Renal cortical epithelial cell (primary cell): ENCODE measurements at places on chromosomes 5 and 9. TPM values are rescaled to one million over a fixed set of nuclear protein-coding genes. Genes with fewer than 3 reads are reported as not detected.

The RGMB gene
- total RNA-seq: 12.9 and 13.2 TPM in 2 replicates

The CORO2A gene
- 4.9 and 5.5 TPM in 2 replicates for total RNA-seq

The FRMPD1 gene
- 0.10 TPM in 1 of 2 replicates, not detected in the other for total RNA-seq

DNA sequence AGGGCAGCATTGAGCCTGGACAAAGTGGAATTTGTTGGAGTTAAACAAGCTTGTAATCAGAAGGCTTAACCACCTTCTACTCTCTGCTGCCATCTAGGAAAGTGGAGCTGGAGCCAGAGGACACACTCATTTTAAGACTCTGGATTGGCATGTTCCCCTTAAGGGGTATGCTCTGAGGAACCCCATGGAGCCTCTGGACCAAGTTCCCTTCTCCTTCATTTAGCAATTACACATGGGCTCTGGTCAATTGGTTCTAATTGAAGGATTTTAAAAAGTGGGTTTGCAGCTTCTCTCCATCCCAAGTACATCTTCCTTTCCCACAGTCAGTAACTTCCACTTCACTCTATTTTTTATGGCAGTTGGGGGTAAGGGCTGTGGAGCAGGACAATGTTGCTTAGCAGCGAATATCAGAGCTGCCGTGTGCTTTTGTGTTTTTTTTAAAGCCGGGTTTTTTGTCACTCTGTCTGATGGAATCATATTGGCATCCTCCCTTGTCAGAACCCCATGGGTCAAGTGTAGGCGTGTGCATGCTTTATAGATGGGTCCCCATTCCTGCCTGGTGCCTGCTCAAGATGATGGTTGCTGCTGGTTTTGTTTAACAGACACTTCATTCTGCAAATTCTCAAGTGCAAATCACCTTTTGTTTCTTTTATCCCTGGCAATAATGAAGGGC, 330.7 kb upstream of the ADAMTSL1 start:
- DNase-seq: peak; percentile 1

DNA sequence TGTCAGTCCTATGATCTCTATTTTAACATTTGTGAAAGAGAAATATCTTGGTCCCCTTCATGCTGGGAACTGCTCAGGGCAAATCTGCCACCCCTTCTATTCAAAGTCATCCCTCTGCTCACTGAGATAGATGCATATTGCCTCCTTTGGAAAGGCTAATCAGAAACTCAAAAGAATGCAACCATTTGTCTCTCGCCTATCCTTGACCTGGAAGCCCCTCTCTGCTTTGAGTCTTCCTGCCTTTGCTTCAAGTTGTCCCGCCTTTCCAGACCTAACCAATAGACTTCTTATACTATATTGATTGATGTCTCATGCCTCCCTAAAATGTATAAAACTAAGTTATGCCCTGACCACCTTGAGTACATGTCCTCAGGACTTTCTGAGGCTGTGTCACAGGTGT, 97.0 kb downstream of the PSAT1 start:
- DNase-seq: no peak

- no peak for DNase-seq
Observed at GRCh38 chr5:36442352-36442751, 140.7 kb upstream of the RANBP3L start.

DNA sequence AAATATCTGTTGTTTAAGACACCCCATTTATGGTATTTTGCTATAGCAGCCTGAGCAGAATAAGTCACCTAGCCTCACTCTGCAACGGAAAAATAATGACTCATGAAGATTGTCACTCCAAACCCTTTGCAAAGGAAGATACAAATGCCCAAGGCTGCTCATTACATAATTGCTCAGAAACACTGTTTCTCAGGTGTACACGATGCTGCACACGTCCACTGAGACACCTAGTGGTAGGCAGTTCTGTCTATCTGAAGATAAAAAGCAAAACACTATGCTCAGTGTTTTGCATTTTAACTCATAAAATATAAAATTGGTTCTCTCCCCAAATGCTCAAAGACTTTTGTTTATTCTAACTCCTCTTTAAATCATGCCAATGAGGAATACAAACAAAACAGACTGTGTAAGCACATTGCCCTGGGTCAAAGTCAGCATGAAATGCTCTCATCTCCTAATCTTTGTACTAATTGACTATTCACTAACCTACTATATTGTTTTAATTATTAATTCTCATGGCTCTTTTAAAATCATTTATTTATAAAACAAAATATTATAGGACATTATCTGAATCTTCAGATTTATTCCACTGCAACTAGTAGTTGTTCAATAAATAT, 7.7 kb upstream of the TSLP start:
- DNase-seq: peak; percentile 57

DNA sequence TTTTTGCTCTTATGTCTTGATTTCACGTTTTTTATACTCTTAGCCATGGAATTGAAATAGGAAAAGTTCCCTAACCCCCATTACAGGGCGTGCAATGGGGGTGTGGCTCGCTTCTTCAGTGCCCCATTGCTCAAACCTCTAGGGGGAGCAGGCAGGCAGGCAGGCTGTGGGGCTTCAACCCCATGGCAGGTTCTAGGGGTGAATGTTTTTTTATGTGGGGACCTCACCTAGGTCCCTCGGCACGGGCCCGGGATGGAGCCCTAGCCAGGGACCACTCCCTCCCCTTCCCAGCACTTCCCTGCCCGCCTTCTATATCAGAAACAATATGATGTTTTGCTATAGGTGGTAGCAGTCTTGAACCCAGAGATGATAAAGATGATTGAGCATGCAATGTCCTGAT, 221.3 kb upstream of the SMC2 start:
- DNase-seq: no peak

- peak; percentile 84 for DNase-seq
Observed at GRCh38 chr9:15306068-15306756, 804 bp downstream of the TTC39B start.

GRCh38 chr9:81610740-81611107, 78.6 kb downstream of the TLE1 start:
- DNase-seq: no peak

- DNase-seq: peak; percentile 85
Observed at GRCh38 chr9:108184941-108185340, 670.8 kb downstream of the ACTL7B start.

DNA sequence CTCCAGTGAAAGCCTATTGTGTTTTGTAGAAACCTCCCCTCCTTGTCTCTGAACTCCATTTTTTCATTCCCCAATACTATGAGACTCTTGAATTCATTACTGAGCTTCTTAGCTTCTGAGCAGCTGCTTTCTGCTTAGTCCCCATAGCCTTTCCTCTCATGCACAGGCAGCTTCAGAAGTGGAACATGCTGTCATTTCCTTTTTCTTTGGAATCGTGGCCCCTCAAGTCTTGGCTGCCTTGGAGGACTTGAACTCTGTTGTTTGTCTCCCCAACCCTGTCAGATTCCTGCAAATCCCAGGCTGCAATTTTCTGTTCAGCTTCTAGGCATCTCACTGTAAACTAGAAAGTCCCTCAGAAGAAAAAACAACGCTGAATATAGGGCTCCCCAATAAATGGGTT, 268.5 kb downstream of the ARRDC3 start:
- DNase-seq: no peak

DNA sequence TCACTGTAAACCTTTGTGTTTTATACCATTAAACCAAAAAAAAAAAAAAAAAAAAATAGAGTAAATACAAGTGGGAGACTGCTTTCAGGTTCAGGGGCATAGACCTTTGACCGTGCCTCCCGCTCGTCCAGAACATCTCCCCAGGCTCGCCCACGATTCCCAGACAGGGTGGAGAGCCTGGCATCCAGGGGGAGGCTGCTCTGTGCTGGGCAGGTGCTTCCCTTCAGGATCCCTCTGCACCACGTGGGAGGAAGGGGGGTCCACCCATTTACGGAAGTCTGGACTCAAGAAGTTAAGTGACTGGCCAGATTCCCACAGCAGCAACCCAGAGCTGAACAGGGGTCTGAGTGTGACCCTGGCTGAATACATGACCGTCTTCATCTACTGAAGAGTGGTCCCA, 125.4 kb upstream of the LMX1B start:
- no peak for DNase-seq

- DNase-seq: no peak
Observed at GRCh38 chr9:123087359-123087888, 54.0 kb downstream of the GPR21 start.

GRCh38 chr5:140072812-140073211, 29.7 kb upstream of the NRG2 start:
- no peak for DNase-seq

DNA sequence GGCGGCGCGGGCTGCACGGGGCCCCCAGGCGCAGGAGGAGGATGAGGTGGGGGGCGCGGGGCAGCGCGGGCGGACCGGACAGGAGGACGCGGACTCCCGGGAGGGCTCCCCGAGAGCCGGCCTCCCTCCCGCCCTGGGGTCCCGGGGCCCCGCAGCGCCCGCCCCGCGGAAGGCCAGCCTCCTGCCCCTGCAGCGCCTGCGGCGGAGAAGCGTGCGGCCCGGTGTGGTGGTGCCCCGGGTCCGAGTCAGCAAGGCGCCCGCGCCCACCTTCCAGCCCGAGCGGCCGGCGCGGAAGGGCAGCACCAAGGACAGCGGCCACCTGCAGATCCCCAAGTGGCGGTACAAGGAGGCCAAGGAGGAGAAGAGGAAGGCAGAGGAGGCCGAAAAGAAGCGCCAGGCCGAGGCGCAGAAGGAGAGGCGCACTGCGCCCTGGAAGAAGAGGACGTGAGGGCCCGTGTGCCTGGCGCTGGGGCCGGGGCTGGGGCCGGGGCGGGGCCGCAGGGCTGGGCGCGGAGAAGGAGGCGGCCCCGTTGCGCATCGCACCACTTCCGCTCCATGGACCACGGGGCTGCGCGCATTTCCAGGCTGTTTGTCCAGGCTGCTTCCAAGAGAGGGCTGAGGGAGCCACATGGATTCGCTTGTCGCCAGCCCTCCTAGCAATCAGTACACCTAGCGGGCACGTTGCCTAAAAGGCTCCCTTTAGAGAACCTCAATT, 86.0 kb downstream of the ANKRD33B start:
- DNase-seq: no peak
